Forelimb muscle (tissue), 1 donor: ENCODE measurements at places on chromosomes 7 and 10.

GRCh38 chr7:105794741-105795729 is 81.4 kb downstream of the ATXN7L1 start:
- no peak for DNase-seq

- peak; percentile 52 for DNase-seq
Measured at GRCh38 chr7:71612911-71613310, 481.0 kb downstream of the GALNT17 start.

DNA sequence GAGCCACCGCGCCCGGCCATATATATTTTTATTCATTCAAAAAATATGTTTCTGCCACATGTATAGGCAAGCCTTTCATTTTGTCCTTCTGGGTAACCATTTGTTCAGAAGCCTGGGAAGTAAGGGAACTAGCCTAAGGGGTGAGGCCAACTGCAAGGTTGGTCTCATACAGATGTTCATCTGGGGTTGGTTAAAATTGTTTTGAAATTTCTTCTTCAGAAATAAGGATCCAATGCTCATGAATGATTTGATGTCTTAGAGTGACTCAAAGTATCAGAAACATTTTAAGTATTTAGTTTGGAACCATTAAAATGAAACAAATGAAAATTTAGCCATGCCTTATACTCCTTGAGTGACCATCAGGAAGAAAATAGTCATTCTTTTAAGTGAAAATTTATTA is 397.2 kb downstream of the SUGCT start:
- no peak for DNase-seq

GRCh38 chr7:135348493-135348892 is 114.9 kb downstream of the STRA8 start:
- no peak for DNase-seq

GRCh38 chr10:6592080-6592479 is 12.0 kb upstream of the PRKCQ start:
- no peak for DNase-seq

- DNase-seq: no peak
Measured at GRCh38 chr7:134827889-134828288, 48.5 kb downstream of the CALD1 start.

- no peak for DNase-seq
Measured at GRCh38 chr7:106538638-106539037, 122.3 kb downstream of the CCDC71L start.

- DNase-seq: no peak
Measured at GRCh38 chr7:158924956-158925355, 68.6 kb downstream of the DYNC2I1 start.

- DNase-seq: no peak
Measured at GRCh38 chr7:26343320-26343832, 51.7 kb downstream of the SNX10 start.

DNA sequence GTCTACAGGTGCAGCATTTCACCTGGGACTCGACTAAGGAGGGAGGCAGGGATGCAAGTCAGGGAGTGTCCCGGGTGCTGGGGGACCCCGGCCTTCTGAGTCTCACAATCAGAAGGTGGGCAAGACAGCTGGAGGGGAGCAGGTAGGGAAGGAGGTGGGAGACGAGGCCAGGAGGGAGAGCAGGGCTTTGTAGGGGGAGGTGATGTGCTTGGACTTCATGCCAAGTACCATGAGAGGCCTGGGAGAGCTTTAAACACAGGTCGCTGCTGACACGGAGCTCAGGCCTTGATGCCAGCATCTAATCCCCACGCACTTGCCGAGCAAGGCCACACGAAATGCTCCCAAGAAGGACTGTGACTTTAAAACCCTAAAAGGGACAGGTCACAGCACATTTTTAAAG is 244.7 kb downstream of the ADARB2 start:
- no peak for DNase-seq

DNA sequence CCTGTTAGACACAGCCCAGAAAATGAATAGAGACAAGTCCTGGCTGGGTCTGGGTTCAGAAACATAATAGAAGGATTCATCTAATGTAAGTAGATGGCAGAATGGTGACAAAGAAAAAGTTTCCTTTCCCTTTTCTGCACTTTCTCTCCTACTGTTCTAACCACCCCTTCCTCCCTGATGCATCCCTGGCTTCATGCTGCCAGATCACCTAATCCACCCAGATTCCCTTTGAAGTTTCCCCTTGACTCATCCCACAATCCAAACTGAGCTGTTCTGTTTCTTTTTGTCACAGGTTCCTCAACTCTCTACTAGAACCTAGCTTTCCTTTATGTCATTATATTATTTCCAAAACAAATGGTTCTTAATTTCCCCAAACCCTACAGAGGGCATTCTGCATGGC is 1.1 kb upstream of the MACC1 start:
- no peak for DNase-seq

- DNase-seq: peak; percentile 17
Measured at GRCh38 chr10:91340613-91341362, 69.4 kb upstream of the HECTD2 start.

- no peak for DNase-seq
Measured at GRCh38 chr10:5591336-5591824, 66.6 kb downstream of the CALML3 start.

DNA sequence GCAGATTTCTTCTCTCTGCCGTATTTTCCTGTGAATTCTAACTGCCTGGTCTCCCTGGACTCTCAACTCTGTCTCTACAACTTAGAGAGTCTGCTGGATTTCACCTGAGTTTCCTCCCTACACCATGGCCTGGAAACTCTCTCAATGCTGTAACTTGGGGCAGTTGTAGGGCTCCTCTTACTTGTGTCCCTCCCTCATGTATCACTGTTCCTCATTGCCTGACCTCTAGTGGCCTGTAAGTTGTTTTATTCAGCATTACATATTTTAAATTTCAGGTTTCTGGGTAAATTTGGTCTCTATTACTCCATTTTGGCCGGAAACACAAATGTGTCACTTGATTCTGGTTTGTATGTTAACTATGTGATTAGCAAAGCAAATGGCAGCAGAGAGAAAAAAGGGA is 70.9 kb downstream of the DYNC1I1 start:
- no peak for DNase-seq

- no peak for DNase-seq
Measured at GRCh38 chr10:79886345-79886744, 59.8 kb downstream of the NUTM2E start.

DNA sequence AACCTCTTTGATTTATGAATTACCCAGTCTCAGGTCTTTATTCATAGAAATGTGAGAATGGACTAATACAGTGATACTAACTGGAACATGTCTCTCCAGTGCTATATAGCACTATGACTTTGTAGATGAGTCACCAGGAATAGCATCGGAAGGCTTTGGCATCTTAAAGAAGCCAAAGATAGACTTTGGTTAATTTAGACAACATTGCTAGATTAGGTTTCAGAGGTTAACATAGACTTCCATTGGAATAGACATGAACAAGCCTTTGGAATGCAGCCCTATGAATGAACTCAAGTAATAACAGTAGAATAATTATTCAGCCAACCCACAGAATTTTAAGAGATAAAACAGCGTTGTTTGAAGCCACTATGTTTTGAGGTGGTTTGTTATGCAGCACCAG is 169.2 kb downstream of the HGF start:
- no peak for DNase-seq

DNA sequence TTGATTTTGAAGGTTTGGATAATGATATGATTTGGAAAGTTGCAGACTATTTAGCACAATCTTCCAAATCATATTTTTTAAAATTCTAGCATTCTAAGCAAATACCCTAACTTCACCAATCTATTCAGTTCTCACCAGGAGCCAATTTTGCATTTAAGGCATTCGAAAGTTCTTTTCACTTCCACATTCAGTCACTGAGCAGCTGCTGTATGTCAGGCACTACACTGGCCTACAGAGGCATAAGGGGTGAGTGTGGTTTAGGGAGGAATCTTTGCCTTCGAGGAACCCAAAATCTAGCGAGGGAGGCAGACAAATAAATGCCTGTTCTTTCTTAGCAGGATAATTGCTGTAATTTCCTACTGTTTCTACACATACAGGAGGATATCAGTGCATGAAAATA is 10.7 kb upstream of the UCN3 start:
- no peak for DNase-seq

DNA sequence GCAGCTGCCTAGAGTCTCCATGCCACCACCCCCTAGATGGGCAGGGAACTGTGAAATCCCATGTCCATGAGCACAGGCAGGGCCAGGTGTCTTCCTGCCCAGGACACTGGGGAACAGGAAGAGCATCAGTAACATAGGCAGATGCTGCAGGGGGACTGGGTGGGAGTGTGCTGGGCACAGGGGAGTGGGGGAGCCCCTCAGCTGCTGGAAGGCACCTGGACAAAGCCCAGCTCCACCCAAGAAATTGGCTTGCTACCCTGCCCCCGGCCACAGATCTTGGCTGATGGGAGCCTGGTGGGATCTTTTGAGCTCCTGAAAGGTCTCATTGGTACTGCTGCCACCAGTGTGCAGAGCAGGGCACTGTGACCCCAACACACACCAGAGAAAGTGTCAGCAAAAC is 66.7 kb downstream of the TCERG1L start:
- DNase-seq: no peak

- DNase-seq: no peak
Measured at GRCh38 chr7:6012355-6013104, 3.5 kb downstream of the AIMP2 start.

DNA sequence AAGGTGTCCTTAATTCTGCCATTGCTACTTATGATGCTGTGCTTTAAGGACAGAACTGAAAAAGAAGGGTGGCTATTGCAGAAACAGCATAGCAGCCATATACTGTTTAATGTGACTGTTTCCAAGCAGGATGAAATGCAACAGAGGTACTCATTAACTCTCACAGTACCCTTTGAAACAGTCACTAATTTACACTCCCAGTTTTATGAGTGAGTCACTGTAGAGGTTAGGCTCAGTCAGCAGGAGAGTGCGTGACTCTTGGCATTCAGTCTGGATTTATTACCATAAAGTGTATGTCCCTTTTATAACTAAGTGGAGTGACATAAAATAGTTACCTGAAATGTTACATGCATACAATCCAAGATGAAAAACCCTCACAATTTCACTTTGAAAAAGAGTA is 27.7 kb downstream of the ALDH18A1 start:
- no peak for DNase-seq

- DNase-seq: no peak
Measured at GRCh38 chr7:47677093-47677492, 95.2 kb upstream of the TNS3 start.

- no peak for DNase-seq
Measured at GRCh38 chr7:102376964-102377466, 19.1 kb upstream of the PRKRIP1 start.

DNA sequence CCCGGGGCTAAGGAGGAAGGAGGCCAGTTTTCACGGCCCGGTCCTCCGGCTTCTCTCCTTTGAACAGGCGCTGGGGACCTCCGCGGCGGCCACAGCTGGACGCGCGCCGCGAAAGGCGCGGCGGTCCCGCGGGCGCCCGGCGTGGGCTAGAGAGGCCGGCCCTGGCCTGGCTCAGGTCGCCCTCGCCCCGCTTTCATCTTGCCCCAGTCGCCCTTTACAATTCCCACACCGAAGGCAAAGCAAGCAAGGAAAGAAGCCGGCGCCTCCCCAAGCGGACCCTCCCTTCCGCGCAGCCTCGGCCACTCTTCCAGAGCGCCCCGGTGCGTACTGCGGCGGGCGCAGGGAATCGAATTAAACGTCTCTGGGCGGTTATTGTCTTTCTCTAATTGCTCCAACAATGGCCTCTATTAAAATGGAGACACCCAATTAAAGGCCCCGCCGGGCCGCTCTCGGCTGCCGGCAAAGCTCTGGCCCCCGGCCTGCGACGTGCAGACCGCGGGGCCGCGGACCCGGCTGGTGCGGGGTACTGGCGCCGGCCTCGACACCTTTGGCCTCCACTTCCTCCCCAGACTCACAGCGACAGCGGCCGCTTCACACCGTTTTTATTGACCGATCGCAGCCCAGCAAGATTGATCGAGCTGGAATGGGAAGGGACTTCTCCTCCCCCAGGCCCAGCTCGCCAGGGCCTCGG is 4.5 kb upstream of the GATA3 start:
- no peak for DNase-seq

- no peak for DNase-seq
Measured at GRCh38 chr7:121440857-121441503, 44.9 kb upstream of the FAM3C start.
